ENCODE measurements at places on chromosomes 7 and 10.
A peak's percentile ranks its signal among the peaks of the same experiment; 100 is the strongest.

- DNase-seq: no peak
Observed at GRCh38 chr7:44471436-44471835, 19.0 kb downstream of the NUDCD3 start.

DNA sequence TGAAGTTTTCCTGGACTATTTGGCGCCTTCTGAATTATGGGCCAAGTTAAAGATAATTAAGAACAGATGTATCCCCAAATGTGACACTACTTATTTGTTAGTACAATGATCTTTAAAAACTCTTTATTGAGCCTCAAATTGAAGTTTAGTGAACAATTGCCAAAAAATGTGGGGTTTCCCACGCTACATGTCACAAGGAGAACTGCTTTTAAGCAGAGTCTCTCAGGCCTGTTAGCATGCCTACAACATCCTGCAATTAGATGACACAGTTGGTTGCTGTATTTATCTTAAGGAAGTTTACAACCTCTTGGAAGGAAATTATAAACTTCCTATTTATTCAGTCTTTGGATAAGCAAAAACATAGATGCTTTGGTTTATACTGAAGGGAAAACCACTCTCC is 733.0 kb downstream of the TNS3 start:
- no peak for DNase-seq

GRCh38 chr7:122301858-122302760 is 2.4 kb downstream of the FEZF1 start:
- DNase-seq: no peak

DNA sequence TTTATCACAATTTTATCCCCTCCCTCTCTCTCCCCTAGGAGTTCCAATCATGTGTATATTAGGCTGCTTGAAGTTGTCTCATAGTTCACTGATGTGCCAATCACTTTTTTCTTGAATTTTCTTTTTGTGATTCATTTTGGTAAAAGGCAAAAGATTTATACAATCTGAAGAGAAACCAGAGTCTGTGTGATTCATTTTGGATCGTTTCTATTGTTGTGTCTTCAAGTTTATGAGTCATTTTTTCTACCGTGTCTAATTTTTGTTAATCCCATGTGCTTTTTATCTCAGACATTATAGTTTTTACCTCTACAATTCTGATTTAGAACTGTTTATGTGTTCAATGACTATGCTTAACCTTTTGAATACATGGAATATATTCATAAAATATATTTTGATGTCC is 483.9 kb upstream of the AUTS2 start:
- DNase-seq: no peak

DNA sequence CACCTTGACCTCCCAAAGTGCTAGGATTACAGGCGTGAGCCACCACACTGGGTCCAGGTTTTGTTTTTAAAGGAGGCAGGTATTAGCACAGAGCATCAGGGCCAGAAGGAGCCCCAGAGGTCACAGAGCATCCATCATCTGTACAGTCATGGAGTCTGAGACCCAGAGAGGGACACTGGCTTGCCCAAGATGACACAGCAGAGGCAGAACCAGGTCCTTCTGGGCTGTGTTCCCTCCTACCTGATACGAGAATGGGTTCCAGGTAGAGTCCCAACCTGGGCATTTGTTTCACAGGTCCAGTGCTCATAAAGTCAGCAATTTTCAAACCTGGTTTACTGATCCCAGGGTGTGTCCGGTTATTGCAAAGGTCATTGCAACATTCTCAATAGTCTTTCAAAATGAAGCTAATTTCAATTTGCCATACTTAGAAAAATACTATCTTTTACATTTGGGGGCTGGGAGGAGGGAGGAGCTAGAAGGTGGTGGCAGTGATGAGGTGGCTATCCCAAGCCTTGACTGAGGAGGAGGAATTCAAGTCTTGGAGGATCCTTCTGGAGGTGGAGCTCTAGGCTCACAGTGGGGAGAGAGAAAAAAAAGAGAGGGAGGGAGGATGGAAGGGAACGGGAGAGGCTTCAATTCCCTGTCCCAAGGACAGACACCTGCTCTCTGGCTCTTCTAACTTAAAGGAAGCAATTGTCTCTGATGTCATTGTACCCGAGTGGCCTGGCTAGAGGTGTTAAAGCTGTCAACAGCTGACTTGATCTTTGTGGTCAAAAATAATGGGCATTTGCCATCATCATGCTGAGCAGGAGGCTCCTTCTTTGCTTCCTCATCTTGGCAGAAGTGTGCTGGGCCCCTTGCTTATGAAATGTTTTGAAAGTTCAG is 8.1 kb downstream of the MXI1 start:
- no peak for DNase-seq

GRCh38 chr10:98415731-98416119 is 743 bp upstream of the PYROXD2 start:
- DNase-seq: no peak

DNA sequence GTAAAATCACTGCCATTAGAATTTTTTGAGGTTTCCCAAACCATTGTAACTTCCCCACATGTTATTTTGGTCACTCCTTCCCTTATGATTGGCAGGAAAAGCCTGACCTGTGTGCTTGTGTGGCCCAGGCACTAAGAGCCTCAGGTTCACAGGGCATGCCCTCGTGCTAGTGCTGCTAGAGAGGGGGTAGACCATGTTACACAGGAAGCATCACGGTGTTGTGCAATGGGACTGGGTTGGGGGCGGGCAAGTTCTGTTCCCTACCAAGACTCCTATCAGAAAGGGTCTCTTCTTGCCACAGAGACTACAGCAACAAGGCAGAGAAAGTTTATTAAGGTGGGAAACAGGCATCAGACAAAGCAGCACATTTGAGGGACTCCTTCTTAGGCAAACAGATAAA is 32.2 kb downstream of the LSM5 start:
- no peak for DNase-seq

DNA sequence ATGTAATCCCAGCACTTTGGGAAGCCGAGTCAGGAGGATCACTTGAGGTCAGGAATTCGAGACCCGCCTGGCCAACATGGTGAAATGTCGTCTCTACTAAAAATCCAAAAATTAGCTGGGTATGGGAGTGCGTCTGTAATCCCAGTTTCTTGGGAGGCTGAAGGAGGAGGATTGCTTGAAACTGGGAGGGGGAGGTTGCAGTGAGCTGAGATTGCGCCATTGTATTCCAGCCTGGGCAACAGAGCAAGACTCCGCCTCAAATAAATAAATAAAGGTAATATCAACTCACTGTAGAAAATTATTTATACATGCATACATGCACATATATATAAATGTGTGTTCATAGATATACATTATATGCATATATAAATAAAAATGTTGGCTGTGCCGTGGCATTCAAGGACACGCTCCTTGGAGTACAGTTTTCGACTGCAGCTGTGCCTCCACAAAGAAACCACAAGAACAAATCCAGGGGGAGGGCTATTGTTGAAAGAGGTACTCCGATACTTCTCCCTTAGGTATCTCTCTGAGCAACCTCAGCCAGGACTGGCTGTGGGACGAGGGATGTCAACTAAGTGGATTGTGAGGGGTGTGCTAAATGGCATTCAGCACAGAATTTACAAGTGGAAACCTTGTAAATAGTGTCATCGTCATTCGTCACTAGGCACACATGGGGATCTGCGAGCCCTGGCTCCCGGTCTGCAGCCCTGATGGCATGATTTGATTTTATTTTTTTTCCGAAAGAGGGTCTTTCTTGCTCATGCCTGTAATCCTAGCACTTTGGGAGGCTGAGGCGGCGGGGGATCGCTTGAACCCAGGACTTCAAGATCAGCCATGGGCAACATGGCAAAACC is 49.3 kb downstream of the HIP1 start:
- no peak for DNase-seq

- DNase-seq: peak; percentile 17
Observed at GRCh38 chr7:127514499-127514898, 70.9 kb downstream of the GCC1 start.

GRCh38 chr7:82172017-82172416 is 271.6 kb downstream of the CACNA2D1 start:
- DNase-seq: no peak

DNA sequence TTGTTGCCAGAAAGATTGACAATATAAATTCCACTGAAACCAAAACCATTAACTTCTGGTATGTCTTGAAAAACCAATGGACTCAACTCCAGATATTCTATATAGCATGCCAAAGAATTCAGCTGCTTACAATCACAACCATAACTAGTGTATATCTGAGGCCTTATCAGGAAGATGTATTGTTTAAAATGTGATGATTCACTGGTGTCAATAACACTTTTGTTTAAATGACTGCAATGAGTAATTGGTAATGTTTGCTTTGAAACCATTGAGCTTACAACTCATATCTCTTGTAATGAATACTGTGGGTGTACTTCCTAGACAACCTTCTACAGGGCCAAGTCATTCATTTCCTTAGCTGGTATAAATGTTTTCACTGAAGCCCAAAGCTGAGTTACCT is 727.9 kb upstream of the KCND2 start:
- peak; percentile 7 for DNase-seq

DNA sequence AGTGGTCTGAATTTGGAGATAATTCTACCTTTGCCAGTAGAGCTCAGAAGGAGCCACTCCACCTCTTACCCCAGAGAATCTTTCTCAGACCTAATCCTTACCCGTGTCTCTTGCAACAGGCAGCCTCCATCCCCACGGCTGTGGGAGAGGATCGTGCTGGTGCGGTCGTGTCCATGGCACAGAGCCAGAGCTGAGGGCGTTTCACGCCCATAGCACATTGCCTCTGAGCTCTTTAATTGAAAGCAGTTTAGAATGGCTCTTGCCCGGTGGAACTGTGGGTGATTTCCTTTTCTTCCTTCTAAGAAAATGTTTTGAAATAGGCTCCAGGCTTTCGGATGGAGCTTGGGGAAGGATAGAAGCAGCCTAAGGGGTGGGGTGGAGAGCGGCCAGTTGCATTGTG is 41.5 kb downstream of the PRF1 start:
- DNase-seq: no peak

DNA sequence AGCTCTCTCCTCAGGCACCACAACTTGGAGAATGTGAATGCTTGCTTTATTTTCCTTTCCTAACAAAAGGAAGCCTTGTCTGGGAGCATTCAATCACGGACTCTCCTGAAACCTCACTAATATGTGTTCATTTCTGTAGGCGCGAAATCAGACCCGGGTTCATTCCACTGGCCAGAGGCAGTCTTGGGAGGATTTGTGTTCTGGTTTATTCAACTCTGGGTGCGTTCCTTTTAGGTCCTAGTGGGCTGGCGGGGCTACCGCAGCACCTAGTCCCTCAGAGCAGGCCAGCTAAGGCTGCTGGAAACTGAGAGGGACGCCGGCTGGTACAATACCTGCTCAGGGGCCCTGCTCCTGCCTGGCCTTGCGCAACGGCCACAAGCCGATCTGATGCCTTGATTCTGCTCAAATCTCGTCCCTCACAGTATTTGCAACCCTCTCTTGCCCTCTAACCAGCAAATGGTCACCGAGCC is 7.5 kb downstream of the HOXA4 start:
- no peak for DNase-seq

GRCh38 chr7:26646336-26647048 is 217.9 kb downstream of the SKAP2 start:
- DNase-seq: no peak

- no peak for DNase-seq
Observed at GRCh38 chr7:155948423-155948822, 136.2 kb upstream of the SHH start.

DNA sequence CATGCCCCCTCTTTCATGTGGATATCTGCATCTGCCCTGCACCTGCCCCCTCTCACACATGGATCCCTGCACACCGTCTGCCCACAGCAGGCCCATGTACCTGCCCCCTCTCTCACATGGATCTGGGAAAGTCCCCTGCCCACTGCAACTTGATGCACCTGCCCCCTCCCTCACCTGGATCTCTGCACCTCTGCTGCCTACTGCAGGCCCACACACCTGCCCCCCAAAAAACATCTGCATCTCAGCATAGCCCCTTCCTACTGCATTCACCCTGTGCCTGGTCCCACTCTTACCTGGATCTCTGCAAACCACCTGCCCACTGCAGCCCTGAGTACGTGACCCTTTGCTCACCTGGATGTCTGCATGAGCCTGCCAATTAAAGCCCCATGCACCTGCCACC is 479.8 kb downstream of the PTPRN2 start:
- DNase-seq: no peak

- DNase-seq: no peak
Observed at GRCh38 chr10:59325116-59325515, 37.2 kb downstream of the FAM13C start.
